ENCODE measurements at places on chromosomes 3 and 15.
A peak's percentile ranks its signal among the peaks of the same experiment; 100 is the strongest.

GRCh38 chr3:48034000-48034516 lies 17.8 kb upstream of the MAP4 start:
- DNase-seq, result no peak

- no peak for DNase-seq
Measured at GRCh38 chr3:129690963-129691362, 84.5 kb upstream of the PLXND1 start.

GRCh38 chr3:134608771-134609435 lies 41.9 kb downstream of the KY start:
- DNase-seq, result no peak

DNA sequence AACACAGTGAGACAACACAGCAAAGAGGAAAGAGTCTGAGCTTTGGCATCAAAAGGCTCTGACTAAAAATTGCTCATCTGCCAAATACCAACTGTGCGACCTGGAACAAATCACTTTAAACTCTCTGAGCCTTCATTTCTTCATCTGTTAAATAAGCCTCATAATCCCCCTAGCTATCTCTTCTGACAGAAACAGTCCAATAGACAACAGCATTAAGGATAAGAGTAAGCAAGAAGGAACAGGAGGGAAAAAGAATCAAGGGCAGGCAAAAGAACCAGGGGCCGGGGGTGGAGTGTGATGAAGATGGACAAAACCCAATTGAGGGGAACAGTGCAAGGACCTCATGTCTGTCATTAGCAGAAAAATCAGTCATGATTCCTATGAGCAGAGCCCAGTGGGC lies 79.4 kb upstream of the SETMAR start:
- DNase-seq, result no peak

- no peak for DNase-seq
Measured at GRCh38 chr3:133136114-133137041, 98.2 kb downstream of the TMEM108 start.

DNA sequence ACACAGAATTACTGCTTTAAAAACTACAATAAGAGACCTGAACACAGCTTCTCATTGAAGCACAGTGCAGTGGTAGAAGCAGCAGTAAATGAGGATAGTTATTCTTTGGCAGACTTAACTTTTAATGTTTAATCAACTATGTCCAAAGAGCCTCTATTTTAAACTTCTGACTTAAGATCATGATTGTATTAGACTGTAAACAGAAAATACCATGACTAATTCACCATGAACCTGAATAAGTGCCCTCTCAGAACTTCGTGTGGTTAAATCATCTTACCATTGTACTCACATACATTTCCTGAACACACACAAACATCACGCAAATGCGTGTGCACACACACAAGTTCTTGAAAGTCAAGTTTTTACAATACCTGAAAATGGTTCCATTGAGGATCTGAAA lies 13.9 kb downstream of the CEP152 start:
- DNase-seq, result no peak

DNA sequence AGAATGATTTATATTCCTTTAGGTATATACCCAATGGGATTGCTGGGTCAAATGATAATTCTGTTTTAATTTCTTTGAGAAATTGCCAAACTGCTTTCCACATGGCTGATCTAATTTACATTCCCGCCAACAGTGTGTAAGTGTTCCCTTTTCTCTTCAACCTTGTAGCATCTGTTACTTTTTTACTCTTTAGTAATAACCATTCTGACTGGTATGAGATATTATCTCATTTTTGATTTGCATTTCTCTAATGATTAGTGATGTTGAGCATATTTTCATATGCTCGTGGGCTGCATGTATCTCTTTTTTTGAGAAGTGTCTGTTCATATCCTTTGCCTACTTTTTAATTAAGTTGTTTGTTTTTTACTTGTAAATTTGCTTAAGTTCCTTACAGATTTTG lies 1264.2 kb downstream of the OTOL1 start:
- DNase-seq, result no peak

- DNase-seq, result no peak
Measured at GRCh38 chr3:105397974-105398373, 31.3 kb downstream of the ALCAM start.

DNA sequence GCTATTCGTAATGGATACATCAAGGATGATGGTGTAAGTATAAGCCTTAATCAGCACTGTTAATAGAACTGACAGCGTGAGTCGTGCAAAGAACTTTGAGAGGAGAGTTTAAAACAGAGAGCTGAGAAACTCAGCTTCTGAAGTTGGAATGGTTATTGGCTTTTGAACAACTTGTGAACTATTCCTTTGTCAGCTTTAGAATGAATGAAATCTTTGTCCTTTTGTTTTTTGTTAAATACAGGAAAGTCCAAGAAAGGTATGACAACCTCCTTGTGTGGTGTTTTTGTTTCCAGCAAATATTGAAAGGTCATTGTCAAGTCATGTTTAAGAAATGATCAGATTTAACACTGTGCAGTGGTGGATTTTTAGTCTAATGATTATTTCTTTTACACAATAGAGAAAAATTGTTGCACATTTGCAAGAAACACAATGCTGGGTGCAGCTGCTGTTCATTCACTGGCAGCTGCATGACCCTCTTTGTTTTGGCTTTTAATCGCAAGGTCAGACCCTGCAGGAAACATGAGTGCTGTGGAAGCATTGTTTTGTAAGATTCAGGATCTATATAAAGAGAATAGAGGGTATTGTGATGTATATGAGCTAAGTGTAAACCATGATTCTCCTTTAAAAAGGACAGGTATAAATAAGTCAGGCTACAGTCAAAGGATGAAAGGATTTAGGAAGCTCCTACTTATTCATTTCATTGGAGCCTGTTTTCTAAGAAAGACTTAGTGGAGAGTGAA lies 21.7 kb upstream of the ABHD10 start:
- DNase-seq, result no peak

DNA sequence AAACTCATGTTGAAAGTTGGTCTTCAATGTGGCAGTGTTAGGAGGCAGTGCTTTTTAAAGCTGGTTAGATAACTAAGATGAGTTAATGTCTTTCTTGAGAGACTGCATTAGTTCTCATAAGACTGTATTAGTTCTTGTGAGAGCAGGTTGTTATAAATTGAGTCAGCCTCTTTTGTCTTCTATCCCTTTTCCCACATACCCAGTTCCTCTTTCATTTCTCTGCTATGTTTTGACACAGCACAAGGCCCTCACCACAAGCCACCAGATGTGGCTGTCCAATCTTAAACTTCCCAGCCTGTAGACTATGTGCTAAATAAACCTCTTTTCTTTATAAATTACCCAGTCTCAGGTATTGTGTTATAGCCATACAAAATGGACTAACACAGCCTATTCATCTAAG lies 94.6 kb upstream of the SNTN start:
- no peak for DNase-seq

DNA sequence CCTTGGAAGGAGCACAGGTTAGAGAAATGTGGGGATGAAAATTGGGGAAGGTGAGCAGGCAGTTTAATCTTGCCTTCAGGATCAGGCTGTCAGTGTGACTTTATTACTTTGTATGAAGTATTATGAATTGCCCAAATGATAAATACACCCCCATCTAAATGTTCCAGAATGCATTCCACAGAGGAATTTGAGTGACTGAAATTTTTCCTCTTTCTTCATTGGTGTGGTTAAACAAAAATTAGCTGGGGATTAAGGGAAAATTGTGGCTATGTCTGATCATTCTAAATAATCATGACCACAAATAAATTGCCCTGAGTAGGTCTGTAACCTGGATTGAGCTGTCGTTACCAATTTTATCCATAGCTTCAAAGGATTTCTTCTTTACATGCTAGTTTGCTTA lies 33.5 kb downstream of the FAM98B start:
- no peak for DNase-seq

- peak; percentile 90 for DNase-seq
Measured at GRCh38 chr15:70853973-70854665, at the start of gene LARP6. TSS of gene LARP6 (minus strand) at chr15:70854157. CDS start at chr15:70854088, 69 bp downstream.

- DNase-seq, result no peak
Measured at GRCh38 chr3:141380987-141381386, 12.7 kb downstream of the ZBTB38 start.

- DNase-seq, result no peak
Measured at GRCh38 chr3:159770998-159771397, 217.6 kb upstream of the IL12A start.

DNA sequence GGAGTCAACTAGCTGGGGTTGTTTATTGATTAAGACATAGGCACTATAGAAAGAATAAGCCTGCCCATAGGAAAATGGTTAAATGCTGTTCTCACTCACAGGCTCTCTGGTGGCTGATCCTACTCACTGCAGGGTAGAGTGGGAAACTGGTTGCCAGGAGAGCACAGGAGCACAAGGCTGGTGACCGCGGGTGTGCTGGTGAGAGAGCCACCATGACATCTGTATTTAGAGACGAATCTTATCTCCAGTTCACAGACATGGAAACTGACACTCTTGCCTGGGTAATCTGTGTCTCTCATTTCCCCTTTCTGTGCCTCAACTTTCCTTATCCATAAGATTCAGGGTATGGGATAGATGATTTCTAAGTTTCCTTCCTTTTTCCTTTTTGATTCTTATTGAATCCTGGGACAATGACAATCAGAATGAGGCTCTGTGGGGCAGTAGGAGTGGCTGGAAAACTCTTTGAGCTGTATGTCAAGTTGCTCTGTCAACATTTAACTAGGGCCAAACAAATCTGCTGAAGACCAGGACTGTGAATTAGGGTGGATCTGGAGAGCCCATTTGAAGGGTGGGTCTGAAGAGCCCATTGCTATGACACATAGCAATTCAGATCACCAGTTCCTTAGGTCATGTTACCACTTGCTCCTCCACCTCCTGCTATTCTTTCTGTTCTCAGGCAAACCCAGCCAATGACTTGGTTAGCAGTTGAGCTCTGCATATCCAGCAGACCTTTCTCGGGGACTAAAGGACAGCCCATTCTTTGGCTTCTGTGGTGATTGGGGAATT lies 286.1 kb upstream of the TBL1XR1 start:
- no peak for DNase-seq

- no peak for DNase-seq
Measured at GRCh38 chr15:60889491-60889890, 339.6 kb downstream of the RORA start.

GRCh38 chr3:129317848-129318247 lies 39.2 kb downstream of the HMCES start:
- peak; percentile 38 for DNase-seq

GRCh38 chr15:68880382-68880781 lies 49.9 kb upstream of the SPESP1 start:
- DNase-seq, result no peak

DNA sequence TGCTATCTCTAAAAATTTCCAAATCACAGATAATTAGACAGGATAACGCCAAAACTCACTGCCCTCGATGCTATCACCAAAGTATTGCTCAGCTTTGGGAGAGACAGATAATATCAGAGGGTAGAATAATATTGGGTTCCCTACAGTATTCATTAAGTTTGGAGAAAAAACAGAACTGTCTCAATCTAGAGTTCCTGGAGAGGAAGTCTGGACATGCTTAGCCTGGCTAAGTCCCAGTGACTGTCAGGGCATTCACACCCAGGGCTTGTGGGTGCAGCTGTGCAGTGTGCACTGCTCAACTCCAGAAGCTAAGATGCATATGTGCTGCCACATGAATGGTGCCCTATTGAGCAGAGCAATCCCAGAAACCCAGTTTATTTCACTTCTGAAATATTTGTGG lies 459.6 kb upstream of the DPH6 start:
- no peak for DNase-seq

DNA sequence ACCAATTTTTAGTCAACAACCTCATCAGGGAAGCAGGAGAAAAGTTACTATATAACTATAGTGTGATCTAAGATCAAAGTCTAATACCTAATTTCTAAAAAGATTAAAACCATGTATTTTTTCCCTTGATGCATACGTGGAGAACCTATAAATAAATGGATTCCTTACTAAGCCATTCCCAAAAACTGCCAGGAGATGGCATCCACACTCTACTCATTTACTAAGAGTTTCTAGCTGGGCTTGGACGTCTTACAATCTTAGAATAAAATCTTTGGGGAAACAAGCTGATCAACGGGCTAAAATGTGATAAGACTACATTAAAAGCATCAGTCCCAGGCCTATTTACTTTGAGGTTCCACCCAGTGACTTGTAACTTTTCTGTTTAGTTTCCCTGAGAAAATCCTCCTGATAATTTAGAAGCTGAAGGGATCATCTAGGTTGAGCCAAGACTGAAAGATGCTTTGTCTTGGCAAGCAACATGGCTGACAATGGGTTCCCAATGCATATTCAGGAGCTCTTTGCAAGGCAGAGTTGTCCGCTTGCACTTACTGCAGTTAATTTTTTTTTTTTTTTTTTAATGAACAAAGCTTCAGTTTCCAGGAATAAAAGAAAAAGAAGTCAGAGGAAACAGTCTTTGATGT lies 85.5 kb upstream of the FGF12 start:
- peak; percentile 77 for DNase-seq

DNA sequence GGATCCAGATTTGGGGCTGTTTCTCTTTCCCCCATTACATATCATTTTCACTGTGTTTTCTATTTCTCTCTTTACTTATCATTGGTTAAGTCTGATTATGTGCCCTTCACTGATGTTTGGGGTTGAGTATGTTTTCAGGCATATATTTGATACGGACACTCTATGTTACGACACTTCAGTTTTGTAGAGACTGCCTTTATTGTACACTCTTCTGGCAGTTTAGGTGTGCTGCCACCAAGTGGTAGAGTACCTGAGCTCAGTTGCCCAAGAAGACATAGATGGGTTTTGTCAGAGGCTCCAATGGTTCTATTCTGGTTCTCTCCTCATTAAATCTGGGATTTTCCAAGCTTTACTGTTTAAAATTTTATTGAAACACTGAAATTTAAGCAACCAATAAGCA lies 255.0 kb upstream of the ROPN1 start:
- no peak for DNase-seq

- no peak for DNase-seq
Measured at GRCh38 chr15:52309154-52309548, 13.5 kb upstream of the MYO5C start.

DNA sequence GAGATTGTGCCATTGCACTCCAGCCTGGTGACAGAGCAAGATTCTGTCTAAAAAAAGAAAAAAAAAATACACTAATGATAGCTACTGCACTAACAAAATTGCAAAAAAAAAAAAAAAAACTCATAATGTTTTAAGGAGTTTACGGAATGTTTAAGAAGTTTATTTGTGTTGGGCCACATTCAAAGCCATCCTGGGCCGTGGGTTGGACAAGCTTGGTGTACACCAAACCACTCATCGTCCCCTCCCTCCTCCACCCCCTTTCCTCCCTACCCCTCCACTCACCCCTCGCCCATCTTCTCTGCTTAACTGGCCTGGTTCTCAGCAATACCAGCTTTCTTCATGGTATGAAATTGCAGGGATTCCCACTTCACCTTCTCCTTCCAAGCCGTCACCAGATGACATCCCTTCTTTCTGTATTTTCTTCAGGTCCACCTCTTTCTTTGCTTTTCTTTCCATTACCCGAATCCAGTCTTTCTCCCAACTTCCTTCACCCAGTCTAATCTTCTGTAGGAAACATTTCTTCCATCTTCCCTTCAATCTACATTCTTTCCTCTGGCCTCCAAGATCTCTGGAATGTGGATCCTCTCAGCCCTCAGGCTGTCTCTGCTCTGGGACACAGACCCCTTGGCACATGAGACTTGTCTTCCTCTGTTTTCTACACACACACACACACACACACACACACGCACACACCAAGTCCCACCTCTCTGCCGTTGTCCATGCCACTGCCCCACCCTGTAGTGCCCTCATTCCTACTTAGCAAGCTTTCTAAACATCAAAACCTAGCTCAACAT lies 3.5 kb upstream of the MESP1 start:
- DNase-seq, result no peak

GRCh38 chr15:98221577-98221976 lies 261.1 kb downstream of the ARRDC4 start:
- no peak for DNase-seq
